Hematopoietic multipotent progenitor cell treated with erythropoietin and hydrocortisone succinate and interleukin-3 and kit ligand, for 17 days (in vitro differentiated cells): ENCODE measurements at places on chromosomes 11 and 22.
A peak's percentile ranks its signal among the peaks of the same experiment; 100 is the strongest.

DNA sequence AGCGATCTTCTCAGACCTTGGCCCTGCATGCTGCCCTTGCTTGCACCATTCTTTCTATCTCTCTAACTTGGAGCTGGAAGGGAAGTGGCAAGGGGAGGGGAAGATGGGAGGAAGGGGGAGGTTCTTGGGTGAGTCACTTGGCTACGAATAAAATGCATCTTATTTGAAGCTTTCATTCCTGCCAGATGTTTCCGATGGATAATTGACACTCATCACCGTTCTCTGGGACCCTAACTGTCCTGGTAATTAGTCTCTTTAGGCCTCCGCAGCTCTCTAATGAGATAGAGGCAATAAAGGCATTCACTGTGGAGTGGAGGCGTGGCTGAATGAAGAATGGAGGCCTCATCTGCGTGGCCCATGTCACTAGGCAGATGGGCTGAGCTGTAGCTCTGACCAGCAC is 960.1 kb downstream of the NTM start:
- DNase-seq: no peak

- peak; percentile 21 for DNase-seq
These were observed 5.5 kb downstream of the B3GNT6 start for GRCh38 chr11:77039491-77040400.

GRCh38 chr22:36171941-36172340 is 11.4 kb upstream of the APOL3 start:
- no peak for DNase-seq

DNA sequence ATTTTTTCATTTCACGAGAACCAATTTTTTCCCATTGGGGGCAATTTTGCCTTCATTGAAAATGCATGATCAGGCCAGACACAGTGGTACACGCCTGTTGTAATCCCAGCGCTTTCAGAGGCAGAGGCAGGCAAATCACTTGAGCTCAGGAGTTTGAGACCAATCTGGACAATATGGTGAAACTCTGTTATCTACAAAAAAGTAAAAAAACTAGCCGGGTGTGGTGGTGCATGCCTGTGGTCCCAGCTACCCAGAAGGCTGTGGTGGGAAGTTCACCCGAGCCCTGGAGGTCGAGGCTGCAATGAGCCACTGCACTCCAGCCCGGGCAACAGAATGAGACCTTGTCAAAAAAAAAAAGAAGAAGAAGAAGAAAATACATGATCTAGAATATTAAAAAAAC is 19.2 kb upstream of the UPK3A start:
- DNase-seq: no peak

- DNase-seq: peak; percentile 88
These were observed 1.4 kb downstream of the HBB start for GRCh38 chr11:5225480-5225871.

DNA sequence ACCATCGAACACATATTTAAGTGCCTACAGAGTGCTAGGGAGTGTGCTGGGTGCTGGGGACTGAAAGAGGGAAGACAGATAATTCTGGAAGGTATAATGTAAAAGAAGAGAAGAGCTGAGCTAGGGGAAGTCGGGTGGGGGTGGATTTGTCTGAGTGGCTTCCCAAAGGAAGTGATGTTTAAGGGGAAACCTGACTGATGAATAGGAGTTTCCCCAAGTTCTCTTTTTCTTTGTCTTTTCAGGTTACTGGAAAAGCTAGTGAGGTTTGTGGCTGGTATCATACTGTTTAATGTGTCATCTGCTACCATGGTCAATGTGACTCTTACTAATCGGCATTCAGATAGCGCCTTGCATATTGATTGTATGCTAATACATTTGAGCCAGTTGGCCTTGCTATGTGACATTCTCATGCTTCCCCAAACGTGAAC is 151.6 kb upstream of the MTMR2 start:
- DNase-seq: no peak

- no peak for DNase-seq
These were observed 305.1 kb downstream of the CTTN start for GRCh38 chr11:70703141-70704064.
